Thyroid gland (tissue), 4 donors: ENCODE measurements at places on chromosomes 6 and 20. TPM values are rescaled to one million over a fixed set of nuclear protein-coding genes. Genes with fewer than 3 reads are reported as not detected.

DNA sequence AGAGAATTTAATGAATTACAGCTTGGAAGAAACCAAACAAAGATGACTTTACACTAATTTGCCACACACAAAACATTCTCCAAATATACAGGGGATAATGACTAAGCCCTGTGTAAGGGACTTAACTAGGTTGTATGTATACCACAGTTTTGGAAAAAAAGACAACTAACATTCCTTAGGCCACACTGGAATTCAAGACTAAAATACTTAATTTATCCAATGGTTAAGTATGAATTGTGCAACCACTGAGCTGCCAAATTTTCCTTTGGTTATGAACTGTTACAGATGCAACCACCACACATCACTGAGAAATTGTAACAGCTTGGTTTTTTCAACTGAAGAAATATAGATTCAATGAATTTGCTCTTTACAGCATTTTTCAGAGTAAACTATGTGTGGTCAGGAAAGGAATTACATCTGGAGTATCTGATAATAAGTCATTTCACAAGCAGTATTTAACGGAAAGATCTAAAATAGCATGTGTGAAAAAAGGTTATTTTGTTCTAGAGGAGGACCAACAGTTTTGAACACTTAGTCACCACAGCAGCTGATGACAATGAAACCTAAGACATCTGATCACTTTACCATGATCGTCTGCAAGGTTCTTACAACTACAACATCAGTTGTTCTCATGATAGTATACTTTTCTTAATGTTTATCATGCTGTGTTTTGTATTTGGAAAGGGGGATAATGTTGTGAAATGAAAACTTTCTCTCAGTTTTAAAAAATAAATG lies 318.8 kb downstream of the BCKDHB start:
- H3K36me3 ChIP-seq, result no peaks in the 10 kb centered on the region
- no peaks in the 10 kb centered on the region for H3K27me3 ChIP-seq
- H3K27ac ChIP-seq, result no peak overlapping the region
- no peak overlapping the region for H3K4me3 ChIP-seq

GRCh38 chr20:33482581-33482980 lies 7.3 kb upstream of the CBFA2T2 start:
- no peaks in the 10 kb centered on the region for H3K36me3 ChIP-seq
- H3K27me3 ChIP-seq, result no peaks in the 10 kb centered on the region
- H3K4me1 ChIP-seq, result no peaks in the 10 kb centered on the region
- no peak overlapping the region for H3K4me3 ChIP-seq
- H3K27ac ChIP-seq, result no peak overlapping the region

- DNase-seq, result no peak
- no peaks in the 10 kb centered on the region for H3K36me3 ChIP-seq
These were observed 41.9 kb downstream of the HBS1L start for GRCh38 chr6:135012764-135013163.

The LRRN4 gene
- not detected for total RNA-seq
